G401 (cell line): ENCODE measurements at places on chromosomes 2 and 18. TPM values are rescaled to one million over a fixed set of nuclear protein-coding genes. Genes with fewer than 3 reads are reported as not detected.

The NT5DC4 gene
- not detected in 2 replicates for total RNA-seq

DNA sequence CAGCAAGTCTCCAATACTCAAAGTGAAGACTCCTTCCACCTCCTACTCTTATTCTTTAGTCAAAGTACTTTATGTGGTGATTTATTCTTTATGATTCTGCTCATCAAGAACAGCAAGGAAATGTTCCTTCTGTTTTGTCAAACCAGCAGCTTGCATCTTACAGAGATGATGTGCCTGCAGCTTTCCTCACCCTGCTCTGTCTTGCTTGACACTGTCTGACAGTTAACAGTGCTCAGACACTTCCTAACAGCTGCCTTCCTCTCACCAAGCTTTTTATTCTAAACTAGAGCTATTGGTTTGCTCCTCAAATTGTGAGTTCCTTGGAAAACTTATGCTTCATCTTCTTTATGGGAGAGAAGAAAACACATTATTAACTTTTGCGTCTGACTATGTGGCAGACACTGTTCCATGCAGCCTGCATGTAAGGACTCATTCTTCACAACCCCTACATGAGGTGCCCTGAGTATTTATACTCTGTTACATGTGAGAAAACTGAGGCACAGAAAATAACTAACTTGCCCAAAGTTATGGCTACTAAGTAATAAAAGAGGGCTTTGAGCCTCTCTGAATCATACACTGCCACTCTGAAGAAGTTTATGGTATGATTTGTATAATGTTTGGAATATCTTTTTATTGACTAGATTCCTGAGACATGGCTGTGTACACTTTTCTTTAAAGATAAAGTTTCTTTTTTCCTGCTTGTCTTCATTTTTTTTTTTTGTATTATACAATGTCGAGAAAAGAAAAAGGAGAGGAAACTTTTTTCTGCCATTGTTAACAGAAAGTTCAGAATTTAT is 723.3 kb upstream of the DDX18 start:
- no peak for DNase-seq

The CTAGE1 gene
- 0.03 TPM in 1 of 2 replicates, not detected in the other for total RNA-seq

DNA sequence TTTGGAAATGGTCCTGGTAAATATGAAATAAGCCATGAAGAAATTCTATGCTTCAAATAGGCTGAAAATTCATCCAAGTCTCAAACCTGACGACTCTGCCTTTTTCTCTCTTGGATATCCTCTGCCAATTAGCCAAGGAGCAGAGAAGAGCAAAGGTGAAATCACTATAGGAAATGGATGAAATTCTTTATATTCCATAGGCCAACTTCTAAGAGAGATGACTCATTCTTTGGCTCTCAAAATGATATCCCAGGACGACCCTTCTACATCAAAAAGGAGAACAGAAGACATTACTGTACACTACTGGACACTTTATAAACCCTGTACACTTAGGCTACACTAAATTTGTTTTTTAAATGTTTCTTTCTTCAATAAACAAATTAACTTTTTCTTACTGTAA is 22.7 kb downstream of the PDE1A start:
- DNase-seq = no peak

GRCh38 chr2:41917587-41917986 is 130.2 kb upstream of the PKDCC start:
- DNase-seq = no peak

DNA sequence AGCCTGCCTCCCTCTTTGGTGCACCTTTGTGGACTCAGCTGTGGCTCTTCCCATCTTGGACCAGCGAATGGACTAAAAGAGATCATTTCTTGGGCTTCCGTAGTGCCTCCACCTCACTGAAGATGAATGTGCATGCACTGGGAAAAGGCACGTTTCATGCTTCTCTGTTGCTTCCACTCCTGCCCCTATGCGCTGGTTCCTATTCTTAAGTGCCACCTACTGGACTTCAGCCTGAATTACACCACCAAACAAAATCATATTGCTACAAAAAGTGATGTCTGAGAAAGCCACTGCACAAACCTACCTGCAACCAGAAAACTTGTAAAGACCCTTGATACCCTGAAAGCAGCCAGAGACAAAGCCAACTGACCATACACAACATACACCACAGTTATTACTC is 695.6 kb downstream of the TSN start:
- no peak for DNase-seq

The OSR1 gene
- total RNA-seq = 0.07 TPM in 1 of 2 replicates, not detected in the other

DNA sequence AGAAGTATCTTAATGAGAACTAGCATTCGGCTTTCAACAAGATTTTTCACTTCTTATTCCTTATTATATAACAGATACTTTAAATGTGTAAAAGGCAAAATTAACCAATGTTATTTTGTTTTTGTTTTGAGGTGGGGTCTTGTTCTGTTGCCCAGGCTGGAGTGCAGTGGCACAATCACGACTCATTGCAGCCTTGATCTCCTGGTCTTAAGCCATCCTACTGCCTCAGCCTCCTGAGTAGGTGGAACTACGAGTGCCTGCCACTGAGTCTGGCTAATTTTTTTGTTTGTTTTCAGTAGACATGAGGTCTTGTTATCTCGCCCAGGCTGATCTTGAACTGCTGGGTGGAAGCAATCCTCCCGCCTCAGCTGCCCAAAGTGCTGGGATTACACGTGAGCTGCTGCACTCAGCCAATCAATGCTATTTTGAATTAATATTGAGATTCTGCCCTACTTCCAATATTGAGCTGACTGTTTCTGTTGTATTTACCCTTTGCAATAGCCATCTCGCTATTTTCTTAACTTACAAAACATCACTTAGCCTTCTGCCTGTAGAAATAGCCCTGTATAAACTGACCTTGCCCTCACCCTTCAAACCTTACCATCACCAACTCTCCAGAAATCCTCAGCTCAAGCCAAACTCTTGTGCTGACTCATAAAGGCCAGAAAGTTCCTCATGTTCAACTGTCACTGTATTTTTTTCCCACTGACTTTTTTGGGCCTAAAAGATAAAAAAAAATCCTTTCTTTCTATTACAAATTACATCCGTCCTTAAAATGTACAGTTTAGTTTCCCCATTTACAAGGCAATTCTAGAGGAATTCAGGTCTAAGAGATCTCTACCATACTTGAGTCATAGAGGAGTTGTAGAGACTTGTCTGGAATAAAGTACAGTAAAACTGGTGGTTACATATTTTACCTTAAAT is 94.3 kb downstream of the OLA1 start:
- no peak for DNase-seq

DNA sequence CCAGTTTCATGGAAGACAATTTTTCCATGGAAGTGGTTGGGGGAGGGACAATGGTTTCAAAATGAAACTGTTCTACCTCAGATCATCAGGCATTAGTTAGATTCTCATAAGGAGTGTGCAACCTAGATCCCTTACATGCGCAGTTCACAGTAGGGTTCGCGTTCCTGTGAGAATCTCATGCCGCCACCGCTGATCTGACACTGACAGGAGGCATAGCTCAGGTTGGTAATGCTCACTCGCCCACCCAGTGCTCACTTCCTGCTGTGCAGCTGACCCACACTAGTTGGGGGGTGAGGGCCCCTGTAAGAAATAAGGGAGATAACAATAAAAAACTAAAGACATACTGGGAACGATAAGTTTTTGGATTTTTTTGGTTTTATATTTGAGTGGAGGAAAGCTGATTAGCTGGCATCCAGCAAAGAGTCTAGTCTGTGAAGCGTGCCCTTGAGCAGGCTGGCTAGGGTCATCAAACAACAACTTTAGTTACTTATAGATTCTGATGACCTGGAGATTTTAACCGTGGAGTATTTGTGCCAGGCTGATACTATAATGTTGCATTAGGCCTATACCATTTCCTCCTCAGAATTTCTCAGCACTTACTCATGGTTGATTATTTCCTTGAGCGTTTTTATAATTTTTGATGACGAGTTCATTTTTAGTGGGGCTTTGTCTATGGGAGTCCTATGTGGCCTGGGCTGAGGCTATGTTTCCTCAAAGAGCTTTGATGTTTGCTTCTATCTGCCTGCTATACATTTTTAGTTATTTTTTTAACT is 6.3 kb upstream of the MCFD2 start:
- DNase-seq = no peak

DNA sequence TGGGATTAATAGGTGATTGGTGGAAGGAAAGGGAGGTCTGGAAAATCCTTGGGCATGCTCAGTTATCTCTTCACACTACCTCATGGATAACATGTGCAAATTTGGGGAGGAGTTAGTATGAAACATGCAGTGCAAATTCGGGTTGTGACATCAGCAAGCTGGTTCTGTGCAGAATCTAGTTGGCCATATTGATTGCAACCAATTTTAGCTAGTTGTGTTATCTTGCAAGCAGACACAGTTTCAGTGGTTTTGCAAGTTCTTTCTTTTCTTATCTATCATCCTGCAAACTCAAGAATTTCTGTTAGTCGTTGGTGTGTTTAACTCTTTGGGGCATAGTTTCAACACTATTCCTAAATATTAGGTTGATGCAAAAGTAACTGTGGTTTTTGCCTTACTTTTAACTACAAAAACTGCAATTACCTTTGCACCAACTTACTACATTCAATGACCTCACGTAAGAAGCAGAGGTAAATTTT is 135.4 kb downstream of the PTH2R start:
- DNase-seq = no peak

DNA sequence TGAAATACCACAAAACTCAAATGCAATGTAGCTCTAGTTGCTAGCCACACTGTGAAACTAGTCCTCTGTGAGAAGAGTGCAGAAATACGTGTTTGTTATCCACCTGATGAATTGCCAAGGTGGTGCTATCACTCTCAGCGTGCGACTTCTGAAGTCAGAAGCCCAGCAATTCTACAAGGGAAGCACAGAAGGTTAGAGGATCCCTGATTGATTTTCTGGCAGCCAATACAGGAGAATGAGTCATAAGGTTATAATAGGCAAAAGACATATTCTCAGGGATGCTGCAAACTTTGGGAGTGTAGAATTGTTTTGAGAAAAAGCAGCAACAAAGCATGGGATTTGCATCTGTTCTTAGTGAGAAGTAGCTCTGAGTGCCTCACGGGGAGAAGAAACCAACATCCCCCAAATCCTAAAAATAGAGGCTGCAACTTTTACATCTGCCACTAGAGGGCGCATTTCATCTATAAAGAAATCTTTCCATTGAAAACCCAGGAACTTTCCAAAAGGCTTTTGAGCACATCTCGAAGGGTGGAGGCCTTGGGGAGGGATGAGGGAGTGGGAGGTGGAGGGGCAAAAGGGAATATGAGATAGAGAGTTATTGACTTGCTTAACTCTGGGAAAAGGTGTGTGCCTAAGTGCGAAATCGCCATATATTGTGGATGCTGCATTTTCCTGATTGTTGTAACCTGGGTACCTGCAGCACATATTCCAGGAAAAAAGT is 78.0 kb downstream of the TMEM182 start:
- DNase-seq = peak; percentile 86

GRCh38 chr2:98903767-98904485 is 32.1 kb downstream of the CRACDL start:
- DNase-seq = no peak
